ENCODE measurements at places on chromosomes 7 and 10.
A peak's percentile ranks its signal among the peaks of the same experiment; 100 is the strongest.

GRCh38 chr10:110461530-110461929 lies 36.2 kb upstream of the DUSP5 start:
- DNase-seq, result no peak

- no peak for DNase-seq
These were observed 60.1 kb downstream of the CFAP46 start for GRCh38 chr10:132882069-132882951.

GRCh38 chr7:70728872-70729552 lies 402.9 kb upstream of the GALNT17 start:
- DNase-seq, result no peak

GRCh38 chr10:61076572-61077114 lies 132.7 kb upstream of the RHOBTB1 start:
- no peak for DNase-seq

DNA sequence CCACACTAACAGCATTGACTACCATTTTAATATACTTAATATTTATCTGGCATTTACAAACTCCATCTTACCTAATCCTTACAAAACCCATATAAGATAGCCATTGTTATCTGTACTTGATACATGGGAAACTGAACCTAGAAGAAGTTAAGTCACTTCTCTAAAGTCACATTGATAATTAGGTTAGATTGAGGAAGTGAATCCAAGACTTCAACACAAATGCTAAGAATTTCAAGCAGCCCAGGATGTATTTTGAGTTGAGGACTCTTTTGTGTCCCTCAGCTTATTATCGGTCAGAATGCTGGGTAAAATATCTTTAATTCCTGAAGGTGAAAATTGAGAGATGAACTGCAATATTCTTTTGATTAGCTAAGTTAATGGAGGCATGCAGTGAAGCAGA lies 465.5 kb downstream of the PHTF2 start:
- DNase-seq, result no peak

DNA sequence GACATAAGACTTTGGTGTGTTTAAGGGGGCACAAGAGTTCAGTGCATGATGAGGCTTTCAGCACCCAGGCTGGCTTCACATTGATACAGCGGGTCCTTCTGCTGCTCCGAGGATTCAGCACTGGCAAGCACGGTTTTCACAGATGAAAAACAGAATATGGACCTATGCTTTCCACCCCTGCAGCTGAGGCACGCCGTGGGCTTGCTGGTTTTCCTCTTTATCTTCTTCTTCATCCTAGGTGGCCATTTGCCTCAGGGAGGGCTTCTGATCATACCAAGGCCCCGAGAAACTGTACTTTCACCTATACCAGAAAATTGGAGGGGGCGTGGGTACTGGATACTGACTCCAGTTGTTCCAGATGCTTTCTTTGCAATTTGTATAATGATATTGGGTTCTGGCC lies 277.1 kb upstream of the ZNF32 start:
- DNase-seq, result no peak

DNA sequence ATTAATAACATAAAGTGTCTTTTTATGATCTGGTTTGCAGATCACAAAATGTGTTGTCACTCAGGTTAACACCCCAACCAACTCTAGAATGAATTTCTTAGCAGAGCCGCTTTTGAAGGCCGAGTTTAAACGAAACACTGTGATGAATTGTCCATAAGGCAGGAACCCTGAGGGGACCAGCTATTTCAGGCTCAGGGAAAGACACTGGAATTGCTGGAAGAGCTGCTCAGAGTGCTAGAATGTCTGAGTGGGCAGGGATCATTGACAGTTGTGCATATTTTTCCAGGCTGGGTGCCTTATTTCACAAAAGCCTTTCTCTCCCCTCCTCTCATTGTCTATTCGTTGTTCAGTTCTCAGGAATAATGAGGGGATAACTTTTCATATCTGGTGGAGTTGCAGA lies 68.7 kb upstream of the PRKG1 start:
- no peak for DNase-seq

DNA sequence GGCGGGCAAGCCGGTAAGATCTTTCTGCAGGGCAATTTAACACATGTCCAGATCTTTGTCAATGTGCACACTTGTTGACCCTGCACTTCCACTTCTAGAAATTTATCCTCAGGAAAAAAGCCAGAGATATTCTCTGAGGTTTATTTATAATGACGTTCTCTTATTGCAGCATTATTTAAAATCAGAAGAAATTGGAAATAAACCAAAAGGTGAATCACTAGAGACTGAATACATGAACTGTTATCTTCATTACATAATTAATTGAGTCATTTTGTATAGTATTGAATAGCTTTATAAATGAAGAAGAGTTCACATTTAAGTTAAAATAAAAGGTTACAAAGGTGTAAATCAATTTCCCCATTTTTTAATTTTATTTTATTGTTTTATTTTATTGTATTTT lies 16.3 kb upstream of the SAR1A start:
- DNase-seq, result no peak

DNA sequence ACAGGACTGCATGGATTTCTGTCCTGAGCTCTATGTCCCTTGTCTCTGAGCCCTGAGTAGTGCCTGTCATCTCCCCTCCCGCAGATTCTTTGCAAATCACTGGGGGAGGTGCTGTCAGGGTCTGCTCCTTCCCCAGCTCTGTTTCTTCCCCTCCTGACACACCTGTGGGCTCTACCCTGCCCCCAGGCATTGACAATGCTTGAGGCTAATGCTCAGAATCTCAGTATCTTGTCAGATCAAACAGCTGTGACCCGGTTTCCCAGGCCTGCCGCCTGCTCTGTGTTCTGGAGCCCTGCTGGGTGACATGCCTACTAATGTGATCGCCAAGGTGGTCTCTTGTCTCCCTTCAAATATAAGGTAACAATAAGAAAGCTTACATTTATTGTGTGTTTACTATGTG lies 209.0 kb downstream of the POU6F2 start:
- no peak for DNase-seq

DNA sequence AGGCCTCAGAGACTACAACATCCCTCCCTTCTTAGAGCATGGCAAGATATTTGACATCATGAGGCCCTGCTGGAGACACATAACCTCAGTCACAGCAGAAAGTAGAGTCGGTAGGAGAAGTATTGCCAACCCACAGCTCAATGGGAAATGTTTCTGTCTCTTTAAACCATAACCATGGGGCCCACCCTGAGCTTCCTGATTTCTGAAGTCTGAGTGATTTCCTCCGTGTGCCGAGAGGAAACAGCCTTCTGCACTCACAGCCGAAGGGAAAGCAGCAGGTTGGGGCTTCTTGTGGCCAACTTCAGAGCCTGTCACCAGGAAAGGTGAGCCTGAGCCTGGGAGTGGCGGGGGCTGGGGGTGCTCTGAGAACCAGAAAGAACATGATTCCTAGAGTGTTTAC lies at the start of gene GIMAP1:
Gene GIMAP1 (plus strand): TSS at position 246 of the 400 bp plus-strand sequence. CDS start 2,435 bp downstream, outside the sequence.
- peak; percentile 54 for DNase-seq

GRCh38 chr10:91294134-91294906 lies 73.9 kb downstream of the PCGF5 start:
- no peak for DNase-seq

DNA sequence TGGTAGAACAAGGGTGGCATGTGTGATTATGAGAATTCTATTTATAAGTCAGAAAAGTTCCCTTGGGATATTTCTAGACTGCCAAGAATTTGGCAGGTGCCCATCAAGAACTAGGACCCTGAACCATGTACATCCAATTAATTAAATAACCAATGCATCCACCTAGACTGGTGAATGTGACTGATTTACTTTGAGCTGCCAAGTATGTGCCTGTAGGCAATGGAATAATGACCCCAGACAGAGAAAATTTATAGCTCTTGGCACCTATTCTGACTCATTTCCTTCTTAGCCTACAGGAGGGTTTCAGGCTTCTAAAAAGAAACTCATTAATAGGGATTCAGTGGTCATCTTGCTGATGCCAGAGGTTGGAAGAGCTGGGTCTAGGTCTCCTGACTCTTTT lies 54.9 kb downstream of the KCNH2 start:
- DNase-seq, result no peak

DNA sequence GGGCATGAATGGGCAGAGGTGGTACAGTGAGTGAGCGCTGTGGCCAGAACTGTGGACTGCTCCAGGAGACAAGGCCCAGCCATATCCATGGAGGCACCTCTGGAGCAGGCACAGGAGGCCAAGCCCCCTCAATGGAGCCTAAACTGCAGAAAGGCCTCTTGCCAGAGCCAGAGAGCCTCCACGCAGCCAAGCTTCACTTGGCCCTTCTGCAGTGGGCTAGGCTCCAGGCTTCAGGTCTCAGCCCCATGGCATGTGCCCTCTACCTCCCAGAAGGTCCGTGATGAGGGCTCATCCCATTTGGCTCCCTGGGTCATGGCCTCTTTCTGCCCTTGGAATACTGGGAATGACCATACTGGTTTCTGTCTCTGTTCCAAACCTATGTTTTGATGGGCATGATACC lies 8.9 kb downstream of the PDE1C start:
- DNase-seq, result no peak

GRCh38 chr7:29281782-29282541 lies 87.4 kb downstream of the CHN2 start:
- DNase-seq, result no peak

- DNase-seq, result no peak
These were observed 104.3 kb downstream of the UBE2H start for GRCh38 chr7:129848436-129848835.

- DNase-seq, result no peak
These were observed 118.9 kb downstream of the APBB1IP start for GRCh38 chr10:26556748-26557640.

GRCh38 chr7:19119870-19120486 lies 2.5 kb upstream of the TWIST1 start:
- DNase-seq, result no peak

DNA sequence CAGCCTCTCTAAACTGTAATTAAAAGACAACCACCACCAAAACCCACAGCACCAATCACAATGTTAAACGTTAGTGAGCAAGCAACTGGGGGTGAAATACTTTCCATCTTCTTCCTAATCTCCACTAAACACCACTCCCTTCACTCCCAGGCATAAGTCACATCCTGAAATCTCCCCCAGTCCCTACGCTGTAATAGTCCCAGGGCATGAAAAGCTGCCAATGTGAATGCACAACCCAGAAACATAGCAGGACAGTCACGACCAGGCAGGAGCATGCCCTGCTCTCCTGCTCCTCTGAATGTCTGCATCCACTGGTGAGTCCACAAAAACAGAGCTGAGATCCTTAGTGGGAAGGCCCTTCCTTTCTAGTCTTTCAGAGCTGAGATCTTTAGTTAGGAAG lies 288.9 kb downstream of the PARD3 start:
- DNase-seq, result no peak

DNA sequence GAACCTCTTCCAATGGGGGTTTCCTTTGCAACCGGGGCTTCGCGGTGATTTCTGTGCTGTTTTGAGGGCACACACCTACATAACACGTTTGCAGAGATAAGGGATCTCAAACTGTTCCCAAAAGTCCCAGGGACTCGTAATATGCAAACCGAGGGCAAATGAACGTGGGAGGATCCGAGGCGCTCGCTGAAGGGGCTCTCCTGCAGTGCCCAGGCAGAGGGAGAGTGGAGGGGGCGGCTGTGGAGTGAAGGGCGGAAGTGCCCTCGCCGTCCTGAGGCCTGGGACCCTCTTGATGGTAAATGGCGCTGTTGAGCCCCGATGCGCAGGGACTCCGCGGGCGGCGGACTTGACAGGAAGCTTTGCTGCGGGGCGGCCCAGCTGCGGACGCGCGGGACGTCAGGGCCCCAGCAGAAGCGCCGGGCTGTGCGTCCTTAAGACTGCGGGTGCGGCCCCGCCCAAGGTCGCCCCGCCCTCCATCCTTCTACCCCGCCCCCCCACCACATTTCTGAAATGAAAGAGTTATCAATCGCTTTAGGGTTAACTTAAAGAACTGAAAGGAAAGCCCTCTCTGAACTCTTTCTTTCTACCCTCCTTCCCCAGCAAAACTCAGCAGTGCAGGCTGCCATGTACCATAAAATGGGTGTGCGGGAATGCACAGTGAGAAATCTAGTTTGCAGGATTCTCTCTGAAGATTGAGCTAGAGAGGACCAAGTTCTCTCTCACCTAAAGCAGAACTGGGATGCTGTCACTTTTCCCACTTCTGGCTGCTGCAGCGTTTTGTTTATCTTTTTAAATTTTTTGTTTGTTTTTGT lies 151.8 kb upstream of the YAE1 start:
- DNase-seq, result peak; percentile 59

All from T-helper 2 cell treated with Interferon-gamma antibody and Interleukin-4, amounts not matched to agents 5 μg/mL and 100 μg/mL, for 36 hours (primary cell).